ENCODE measurements at places on chromosomes 11 and 22.

GRCh38 chr22:22750335-22751042 lies 106.1 kb downstream of the GGTLC2 start:
- no peak for DNase-seq

- no peak for DNase-seq
Measured at GRCh38 chr22:48393885-48394284, 1433.8 kb downstream of the BRD1 start.

- DNase-seq = no peak
Measured at GRCh38 chr11:76049511-76049910, 156.8 kb downstream of the WNT11 start.

DNA sequence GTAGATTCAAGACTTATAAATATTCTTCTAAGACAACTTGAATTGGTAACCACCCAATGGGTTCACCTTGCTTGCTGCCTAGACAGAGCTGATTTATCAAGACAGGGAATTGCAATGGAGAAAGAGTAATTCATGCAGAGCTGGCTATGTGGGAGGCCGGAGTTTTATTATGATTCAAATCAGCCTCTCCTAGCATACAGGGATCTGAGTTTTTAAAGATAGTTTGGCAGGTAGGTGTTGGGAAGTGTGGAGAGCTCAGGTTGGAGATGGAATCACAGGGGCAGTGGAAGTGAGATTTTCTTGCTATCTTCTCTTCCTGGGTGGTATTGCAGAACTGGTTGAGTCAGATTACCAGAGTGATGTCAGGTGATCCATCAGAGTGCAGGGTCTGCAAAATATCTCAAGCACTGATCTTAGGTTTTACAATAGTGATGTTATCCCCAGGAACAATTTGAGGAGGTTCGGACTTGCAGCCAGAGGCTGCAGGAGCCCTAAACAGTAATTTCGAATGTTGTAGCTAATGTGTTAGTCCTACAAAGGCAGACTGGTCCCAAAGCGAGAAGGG lies 1448.6 kb upstream of the RAG2 start:
- DNase-seq = no peak

GRCh38 chr11:105802390-105802789 lies 192.5 kb downstream of the GRIA4 start:
- DNase-seq = no peak

- DNase-seq = peak; percentile 89
Measured at GRCh38 chr11:72758690-72759389, 6.6 kb upstream of the ARAP1 start.

GRCh38 chr11:116099541-116099940 lies 595.3 kb upstream of the CADM1 start:
- no peak for DNase-seq

DNA sequence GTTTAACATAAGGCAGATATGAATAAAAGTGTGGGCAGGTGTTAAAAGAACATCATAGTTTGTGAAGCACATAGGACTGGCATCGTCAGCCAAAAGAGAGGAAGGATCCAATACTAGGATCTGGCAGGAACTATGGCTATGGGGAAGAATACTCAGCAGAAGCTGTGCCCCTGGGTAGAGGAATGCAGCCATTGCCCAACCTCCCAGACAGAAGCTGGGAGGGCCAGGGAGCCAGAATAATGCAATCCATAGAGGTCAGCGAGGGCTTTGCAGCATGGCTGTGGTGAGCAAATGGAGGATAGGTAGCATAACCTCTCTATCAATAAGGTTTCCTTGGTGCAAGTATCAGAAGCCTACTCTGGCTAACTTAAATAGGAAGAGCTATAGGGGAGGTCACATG lies 11.7 kb upstream of the CSTF3 start:
- peak; percentile 75 for DNase-seq

DNA sequence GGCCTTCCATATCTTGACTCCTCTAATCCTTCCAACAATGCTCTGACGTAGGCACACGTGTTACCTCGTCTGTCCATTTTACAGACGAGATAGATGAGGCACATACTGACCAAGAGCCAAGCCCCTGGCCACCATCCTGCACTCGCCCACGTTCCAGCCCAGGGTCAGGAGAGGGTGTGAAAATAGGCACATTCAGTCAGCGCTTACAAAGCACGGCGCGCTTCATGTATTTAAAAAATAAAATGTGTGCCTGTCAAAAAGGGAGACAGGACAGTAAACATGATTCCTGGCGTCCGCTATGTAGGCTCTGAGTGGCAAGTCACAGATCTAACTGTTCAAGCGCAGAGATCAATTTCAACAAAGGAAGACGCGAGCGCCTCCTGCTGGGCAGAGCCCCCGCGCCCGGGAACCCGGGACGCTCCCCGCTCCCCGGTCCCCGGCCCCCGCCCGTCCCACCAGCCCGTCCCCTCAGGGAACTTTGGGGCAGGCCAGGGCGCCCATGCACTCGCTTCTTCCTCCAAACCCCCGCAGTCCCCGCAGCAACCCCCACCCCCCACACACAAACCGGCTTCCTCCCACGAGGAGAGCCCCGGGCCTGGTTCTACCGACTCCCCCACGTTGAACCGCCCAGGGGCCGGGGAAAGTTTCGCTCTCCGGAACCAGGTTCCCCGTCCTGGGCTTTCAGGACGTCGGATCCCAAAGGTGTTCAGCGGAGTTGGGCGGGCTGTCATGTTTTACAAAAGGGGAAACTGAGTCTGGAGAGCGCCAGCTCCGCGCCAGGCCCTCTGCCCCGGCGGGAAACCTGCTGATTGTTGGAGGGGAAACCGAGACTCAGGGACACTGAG lies 10.4 kb upstream of the C1QTNF6 start:
- peak; percentile 91 for DNase-seq

DNA sequence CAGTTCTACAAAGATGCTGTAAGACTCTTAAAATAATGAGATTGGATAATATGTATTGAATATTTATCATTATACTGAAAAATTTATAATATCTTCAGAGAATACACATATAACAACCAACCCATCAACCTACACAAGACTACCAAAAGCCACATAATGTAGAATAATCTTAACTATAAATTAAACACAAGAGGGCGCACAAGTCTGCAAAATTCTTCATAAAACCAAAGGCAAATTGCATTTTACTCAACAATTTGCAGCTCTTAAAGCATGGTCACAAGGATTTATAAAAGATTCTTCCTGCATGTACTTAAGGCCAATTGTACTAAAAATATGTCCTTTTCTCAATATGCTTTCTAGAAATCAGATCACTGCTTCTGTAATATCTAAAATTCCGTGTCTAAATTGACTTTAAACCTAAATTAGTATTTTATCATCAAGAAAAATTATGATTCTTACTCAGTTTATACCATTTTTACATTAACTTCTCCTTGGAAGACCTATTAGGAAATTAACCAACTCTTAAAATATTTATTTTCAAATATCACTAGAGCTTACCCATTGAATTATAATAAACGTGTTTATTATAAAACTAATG lies 79.0 kb downstream of the TTC28 start:
- peak; percentile 25 for DNase-seq

- DNase-seq = no peak
Measured at GRCh38 chr22:43396934-43397457, 14.8 kb upstream of the MPPED1 start.

- no peak for DNase-seq
Measured at GRCh38 chr11:110833033-110833484, 120.8 kb upstream of the ARHGAP20 start.

GRCh38 chr22:44538051-44538450 lies 40.0 kb upstream of the RTL6 start:
- DNase-seq = no peak

DNA sequence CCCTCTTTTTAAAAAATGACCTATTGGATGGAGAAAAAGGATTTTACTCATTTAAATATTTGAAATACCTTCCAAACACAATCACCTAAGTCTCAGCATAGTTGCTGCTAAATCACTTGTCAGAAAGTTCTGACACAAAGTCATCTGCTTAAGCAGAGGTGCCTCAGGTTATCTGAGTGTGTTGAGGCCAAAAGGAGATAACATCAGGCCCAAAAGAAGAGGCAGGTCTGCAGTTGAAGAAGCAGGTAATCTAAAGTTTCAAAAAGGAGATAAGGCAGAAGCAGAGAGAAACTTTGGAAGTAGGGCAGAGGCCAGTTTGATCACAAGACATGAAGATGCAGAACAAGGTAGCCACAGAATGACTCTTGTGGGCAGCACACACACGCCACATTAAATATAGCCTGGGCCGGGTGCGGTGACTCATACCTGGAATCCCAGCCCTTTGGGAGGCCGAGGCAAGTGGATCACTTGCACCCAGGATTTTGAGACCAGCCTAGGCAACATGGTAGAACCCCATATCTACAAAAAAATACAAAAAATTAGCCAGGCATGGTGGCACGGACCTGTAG lies 175.7 kb upstream of the API5 start:
- no peak for DNase-seq

DNA sequence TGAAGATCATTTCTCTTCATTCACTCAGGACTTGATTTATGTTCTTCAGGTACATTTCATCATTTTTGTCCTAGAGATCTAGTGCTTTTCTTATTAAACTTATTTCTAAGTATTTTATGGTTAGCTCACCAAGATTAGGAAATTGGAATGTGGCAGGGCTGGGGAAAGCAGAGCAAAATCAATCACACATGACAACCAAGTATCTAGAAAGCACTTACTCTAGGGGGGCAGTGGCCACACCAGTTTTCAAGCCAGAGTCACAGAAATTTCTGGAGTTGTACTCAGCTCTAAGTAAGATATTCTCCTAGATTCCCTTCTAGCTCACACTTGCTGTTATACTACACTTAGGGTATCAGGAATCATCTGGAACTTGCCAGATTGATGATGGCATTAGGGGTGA lies 33.3 kb upstream of the MYEOV start:
- DNase-seq = no peak

DNA sequence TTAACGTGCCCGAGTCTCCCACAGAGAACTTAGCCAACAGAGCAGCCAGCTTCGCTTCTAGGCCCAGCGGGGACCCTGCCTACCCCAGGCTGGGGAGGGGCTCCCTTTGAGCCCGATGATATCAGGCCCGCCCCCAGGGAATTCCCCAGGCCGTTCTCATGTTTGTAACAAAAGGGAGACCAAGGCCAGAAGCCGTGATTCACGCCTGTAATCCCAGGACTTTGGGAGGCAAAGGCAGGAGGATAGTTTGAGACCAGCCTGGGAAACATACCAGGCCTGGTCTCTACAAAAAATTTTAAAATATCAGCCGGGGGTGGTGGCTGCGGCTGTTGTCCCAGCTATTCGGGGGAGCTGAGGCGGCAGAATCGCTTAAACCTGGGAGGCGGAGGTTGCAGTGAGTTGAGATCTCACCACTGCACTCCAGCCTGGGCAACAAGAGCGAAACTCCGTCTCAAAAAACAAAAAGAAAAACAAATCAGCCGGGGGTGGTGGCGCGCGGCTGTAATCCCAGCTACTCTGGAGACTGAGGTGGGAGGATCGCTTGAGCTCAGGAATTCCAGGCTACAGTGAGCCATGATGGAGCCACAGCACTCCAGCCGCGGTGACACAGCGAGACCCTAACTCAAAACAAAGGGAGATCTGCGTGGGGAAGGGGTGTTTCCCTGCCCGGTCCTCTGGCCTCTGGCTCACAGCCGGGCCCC lies 1.7 kb downstream of the DRD4 start:
- no peak for DNase-seq

Measured in suppressor macrophage (primary cell).